Right forelimb (tissue), 1 donor: ENCODE measurements at places on chromosomes 4 and X.

DNA sequence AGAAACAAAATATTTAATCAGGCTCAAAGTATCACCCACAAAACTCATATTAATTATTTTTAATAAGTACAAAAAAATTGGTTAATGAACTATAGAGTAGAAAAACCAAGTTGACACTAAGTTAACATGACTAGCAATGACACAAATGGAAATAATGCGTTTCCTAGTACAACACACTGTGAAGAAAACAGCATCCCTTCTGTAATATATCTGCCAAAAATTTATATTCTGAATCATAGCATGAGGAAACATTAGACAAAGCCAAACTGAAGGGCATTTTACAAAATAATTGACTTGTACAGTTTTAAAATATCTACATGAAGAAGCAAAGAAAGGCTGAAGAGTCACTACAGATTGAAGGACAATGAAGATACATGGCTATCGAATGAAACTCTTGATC lies 477.6 kb upstream of the INTU start:
- no peak for DNase-seq

- no peak for DNase-seq
Observed at GRCh38 chr4:151540728-151541388, 131.9 kb downstream of the FHIP1A start.

- no peak for DNase-seq
Observed at GRCh38 chr4:133154725-133155124, 5.6 kb downstream of the PCDH10 start.

- peak; percentile 42 for DNase-seq
Observed at GRCh38 chrX:16462912-16463311, 187.0 kb upstream of the S100G start.

GRCh38 chrX:12997906-12998687 lies 23.2 kb downstream of the TMSB4X start:
- no peak for DNase-seq

GRCh38 chr4:178664621-178665020 lies 1222.4 kb upstream of the AGA start:
- DNase-seq, result no peak

DNA sequence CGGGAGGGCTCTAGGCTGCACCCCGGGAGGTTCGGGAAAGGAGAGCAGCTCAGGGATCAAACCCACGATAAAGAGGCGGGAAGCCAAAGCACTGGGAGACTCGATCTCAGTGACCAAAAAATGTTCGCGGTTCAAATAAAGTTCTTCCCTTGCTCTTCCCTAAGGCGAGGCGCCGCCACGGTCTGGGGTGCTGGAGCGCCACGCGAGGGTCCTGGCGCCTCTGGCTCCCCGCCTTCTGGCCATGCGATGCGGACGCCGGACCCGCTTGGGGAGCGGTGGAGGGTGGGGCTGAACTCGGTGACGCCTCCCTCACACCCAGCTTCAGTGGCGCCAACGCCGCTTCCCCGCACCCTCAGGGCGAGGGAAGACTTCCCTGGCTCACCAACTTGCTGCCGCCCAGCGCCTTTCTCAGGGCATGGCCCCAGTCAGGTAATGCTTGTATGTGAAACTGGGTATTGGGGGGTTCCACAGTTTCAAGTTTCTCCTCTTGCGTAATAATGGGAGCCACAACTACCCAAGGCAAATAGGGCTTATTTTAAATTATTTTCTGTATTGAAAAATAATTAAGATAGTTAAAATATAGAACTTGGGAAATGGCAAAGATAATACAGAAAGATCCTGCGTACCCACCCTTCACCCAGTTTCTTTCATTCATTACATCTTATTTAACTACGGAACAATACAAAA lies at the start of gene QRFPR:
Gene QRFPR (minus strand): TSS at position 243 of the 687 bp plus-strand sequence. CDS start 371 bp downstream, outside the sequence.
- no peak for DNase-seq

DNA sequence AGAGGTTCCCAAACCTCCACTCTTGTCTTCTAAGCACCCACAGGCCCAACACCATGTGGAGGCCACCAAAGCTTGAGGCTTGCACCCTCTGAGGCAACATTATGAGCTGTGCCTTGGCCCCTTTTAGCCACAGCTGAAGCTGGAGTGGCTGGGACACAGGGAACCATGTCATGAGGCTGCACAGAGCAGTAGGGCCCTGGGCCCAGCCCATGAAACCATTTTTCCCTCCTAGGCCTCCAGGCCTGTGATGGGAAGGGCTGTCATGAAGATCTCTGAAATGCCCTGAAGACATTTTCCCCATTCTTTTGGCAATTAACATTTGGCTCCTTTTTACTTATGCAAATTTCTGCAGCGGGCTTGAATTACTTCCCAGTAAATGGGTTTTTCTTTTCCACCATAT lies 14.8 kb downstream of the RBMXL3 start:
- DNase-seq, result no peak

DNA sequence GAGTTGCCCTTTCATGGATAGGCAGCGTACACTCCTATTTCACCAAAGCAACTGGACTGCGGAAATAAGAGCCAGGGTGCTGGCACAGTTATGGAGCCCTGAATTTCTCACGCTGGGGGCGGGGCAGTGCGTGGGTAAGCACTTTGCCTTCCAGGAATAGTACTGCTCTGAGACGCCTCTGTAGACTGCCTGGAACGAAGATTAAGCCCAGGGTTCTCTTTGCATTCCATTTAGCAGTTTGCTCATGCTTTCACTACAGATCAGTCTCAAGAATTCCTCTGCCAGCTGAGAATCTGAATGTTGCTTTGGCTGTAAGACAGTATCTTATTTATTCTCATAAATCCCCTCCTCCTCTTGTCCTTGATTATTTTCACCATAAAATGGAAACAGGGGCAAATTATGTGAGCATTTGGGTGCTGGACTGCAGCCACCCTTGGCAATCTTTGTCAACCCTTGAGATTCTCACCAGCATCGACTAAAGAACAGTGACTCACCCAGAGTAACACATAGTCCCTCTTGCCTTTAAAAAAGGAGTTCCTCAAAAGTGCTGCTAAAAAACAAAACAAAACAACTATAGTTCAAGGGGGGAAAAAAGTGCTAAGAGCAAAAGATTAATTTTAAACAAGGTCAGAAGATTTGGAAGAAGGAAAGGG lies 88.9 kb upstream of the CITED1 start:
- peak; percentile 48 for DNase-seq

- DNase-seq, result no peak
Observed at GRCh38 chr4:57989430-57989829, 879.2 kb upstream of the IGFBP7 start.

GRCh38 chr4:40934676-40935075 lies 184.9 kb downstream of the NSUN7 start:
- DNase-seq, result no peak

GRCh38 chr4:95317085-95317793 lies 231.5 kb downstream of the UNC5C start:
- no peak for DNase-seq

DNA sequence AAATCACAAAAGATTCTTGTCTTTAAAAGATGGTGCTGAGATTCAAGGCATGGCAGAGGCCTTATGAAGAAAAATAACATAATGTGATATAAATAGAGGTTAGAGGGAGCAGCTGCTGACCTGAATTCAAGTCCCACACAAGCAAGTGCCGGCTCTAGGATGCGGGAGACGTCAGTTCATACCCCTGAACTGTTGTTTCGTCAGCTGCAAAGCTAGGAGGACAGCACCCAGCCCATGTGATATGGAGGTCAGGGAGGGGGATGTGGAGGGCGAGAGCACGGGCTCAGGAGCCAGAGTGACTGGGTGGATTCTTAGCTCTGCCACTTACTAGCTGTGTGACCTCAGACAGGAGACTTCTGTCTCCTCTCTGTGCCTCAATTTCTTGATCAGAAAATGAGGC lies 77.9 kb downstream of the JAKMIP1 start:
- DNase-seq, result no peak

- no peak for DNase-seq
Observed at GRCh38 chrX:133654811-133655210, 239.5 kb upstream of the GPC4 start.

- DNase-seq, result peak; percentile 62
Observed at GRCh38 chrX:67543818-67544217, at the start of gene AR. Gene AR, plus strand, starts transcription at chrX:67544021. Its CDS starts 1,126 bp downstream, at chrX:67545147.

- no peak for DNase-seq
Observed at GRCh38 chr4:57344296-57344695, 234.1 kb upstream of the IGFBP7 start.

DNA sequence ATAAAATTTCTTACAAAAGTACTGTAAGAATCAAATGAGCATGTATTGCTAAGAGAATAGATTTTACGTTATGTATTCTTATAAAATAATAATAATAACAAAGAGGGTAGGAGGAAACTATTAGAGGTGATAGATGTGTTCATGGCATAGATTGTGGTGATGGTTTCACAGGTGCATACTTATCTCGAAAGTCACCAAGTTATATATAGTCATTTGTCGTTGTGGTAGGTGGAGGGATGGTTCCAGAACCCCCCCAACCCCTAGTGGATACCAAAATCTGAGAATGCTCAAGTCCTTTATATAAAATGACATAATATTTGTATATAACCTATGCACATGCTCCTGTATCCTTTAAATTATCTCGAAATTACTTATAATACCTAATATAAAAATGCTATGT lies 36.7 kb upstream of the H2AZ1 start:
- DNase-seq, result no peak

GRCh38 chr4:20381005-20381404 lies 129.3 kb downstream of the SLIT2 start:
- no peak for DNase-seq

- no peak for DNase-seq
Observed at GRCh38 chrX:45954026-45954425, 591.2 kb downstream of the ZNF674 start.

DNA sequence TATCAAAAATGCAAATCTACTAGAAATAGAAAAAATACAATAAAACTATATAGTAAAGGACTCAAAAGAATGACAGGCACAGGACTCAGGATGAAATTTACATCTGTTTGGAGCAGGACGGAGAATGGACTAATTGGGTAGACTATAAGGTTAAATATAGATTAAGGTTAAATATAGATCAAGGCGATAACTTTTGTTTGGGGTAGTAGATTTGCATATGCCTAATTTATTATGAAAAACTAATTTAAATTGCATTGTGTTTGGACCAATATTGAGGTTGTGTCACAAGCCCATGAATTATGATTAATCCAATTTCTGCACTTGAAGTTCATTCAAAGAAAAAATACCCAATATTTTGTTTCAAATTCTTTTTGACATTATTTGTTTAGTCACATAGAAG lies 31.0 kb downstream of the MTHFD2L start:
- no peak for DNase-seq

- DNase-seq, result no peak
Observed at GRCh38 chr4:169263791-169264392, 6.9 kb downstream of the SH3RF1 start.

GRCh38 chrX:20267931-20268701 lies 1.4 kb upstream of the RPS6KA3 start:
- peak; percentile 64 for DNase-seq

DNA sequence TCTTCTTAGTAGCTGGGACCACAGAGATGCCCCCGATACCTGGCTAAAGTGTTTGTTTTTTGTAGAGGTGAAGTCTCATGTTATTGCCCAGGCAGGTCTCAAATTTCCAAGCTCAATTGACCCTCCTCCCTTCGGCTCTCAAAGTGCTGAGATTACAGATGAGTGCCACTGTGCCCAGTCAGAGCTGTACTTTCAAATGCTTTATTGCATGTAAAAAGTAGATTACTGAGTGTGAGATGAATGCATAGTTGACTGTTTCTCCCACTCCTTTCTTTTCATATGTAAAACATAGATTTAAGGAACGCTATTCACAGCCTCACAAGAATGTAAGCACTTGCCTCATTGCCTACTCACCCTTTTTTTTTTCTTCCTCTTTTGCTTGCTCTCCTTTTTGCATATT lies 984.4 kb upstream of the PABPC4L start:
- DNase-seq, result no peak

DNA sequence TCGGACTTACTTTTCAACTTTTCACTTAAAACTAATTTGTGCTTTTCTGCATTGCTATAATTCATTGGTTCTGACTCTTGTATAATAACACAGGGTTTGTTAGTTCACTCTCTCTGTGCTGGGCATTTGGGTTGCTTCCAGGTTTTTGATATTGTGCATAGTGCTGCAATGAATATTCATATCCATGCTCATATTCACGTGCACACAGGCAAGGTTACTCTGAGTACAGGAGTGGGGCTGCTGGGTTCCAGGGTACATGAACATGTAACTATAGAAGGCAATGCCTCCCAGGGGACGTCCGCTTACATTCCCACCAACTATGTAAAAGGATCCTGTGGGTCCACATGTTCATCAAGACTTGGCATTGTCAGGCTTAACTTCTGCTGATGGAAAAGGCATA lies 117.2 kb downstream of the ADGRA3 start:
- no peak for DNase-seq

DNA sequence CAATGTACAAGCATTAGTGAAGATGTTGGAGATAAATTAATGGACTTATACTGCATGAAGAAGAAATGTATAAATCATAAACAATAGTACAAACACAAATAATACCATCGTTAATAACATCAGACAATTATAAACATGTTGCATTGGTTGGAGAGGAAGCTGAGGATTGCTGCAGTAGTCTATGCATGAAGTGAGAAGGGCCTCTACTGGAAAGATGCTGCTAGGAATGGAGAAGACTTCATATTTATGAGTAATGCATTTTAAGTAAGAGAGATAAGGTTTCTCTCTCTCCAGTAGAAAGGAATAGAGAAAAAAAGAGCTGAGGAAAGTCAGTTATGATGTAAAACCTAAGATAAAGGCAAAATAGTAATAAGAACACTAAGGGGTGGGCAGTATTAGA lies 247.8 kb downstream of the GRID2 start:
- no peak for DNase-seq

GRCh38 chrX:95974096-95974470 lies 710.6 kb upstream of the DIAPH2 start:
- DNase-seq, result no peak

DNA sequence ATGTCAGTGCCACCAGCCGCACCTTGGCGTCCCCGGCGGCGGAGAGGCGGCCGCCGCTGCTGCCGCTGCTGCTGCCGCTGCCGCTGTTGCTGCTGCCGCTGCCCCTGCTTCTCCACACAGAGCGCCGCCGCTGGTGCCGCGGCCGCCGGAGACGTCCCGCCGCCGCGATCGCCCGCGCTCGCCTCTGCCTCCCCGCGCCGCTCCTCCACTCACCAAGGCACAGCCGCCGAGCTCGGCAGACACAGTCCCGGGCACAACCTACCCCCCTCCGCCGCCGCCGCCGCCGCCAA lies at the start of gene PPP3CA:
Gene PPP3CA (minus strand): TSS at position 260 of the 290 bp plus-strand sequence.
- DNase-seq, result no peak

- DNase-seq, result no peak
Observed at GRCh38 chr4:123889507-123889906, 492.9 kb downstream of the SPRY1 start.

DNA sequence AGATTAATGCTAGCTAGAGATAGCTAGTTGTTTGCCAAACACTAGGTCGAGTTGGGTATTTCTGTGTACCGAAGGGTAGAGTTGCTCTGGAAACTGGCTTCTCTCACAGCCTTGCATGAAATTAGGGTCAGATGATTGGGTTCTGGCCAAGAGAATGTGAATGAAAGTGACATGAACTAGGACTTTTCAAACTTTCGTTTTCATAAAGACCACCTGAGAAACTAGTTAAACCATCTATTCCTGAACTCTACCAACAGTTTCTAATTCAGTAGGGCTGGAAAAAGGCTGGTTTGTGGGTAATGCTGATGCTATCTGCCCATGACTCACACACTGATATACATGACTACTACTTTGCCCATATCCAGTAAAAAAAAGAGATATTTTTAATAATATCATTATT lies 157.6 kb downstream of the GASK1B start:
- DNase-seq, result no peak
